ENCODE measurements at places on chromosomes 2 and 18.

DNA sequence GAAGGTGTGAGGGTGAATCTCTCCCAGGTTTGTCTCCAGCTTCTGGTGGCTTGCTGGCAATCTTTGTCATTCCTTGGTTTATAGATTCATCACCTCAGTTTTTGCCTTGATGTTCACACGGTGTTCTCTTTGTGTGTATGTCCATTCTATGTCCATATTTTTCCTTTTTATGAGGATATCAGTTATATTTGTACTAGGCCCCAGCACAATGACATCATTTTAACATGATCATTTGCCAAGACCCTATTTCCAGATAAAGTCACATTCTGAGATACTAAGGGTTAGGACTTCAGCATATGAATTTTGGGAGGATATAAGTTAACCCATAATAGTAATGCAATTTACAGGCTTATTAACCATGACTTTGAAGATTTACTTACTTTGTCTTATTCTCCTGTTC lies 649.0 kb downstream of the CPS1 start:
- no peak for DNase-seq

DNA sequence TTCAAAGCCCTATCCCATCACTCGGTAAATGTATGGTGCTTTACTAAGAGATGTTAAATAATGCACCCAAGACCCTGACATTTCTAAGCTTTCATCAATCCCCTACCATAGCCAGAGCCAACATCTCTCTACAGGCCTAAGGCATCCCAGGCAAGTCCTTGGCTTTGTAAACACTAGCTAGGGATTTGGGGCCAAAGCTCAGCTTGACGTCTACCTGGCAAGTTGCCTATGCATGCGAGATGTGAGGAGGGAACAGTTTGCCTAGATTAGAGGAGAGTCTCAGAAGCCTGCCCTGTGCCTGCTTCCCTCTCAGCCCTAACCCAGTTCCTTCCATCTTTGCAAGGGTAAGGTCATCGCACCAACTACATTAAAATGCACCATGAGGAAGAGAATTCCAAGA lies 221.5 kb upstream of the NCKAP5 start:
- no peak for DNase-seq

- no peak for DNase-seq
Measured at GRCh38 chr2:16523711-16524110, 141.9 kb downstream of the CYRIA start.

DNA sequence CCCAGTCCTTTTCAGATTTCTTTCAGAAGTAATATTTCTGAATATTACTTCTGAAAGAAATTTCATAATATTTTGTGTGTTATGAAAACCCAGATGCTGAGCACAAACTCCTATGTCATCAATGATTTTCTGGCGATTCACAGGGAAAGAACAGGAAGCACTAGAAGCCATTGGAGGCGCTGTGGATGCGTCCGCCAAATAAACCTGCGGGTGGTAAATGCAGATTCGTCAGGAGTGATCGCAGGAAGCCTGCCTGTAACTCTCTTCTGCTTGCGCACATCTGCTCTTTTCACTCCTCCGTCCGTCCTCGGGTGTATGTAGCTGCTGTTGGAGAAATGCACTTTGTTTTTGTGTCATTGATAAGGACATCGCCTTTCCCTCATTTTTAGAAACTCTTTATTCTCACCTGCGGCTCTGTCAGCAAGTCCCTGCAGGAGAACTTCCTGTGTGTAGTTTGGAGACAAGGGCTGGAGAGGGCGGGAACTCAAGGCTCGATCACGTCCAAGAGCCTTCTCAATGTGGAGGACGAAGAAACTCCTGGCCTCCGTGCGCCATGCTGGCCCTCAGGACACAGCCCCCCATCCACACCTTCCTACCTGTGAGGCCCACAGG lies 483.8 kb downstream of the GALR1 start:
- DNase-seq, result no peak

GRCh38 chr2:49714454-49714853 lies 560.1 kb upstream of the FSHR start:
- no peak for DNase-seq

- no peak for DNase-seq
Measured at GRCh38 chr2:192228685-192229084, 34.0 kb upstream of the TMEFF2 start.

All from glomerular endothelial cell (primary cell).